Esophagus muscularis mucosa (tissue), 4 donors: ENCODE measurements at places on chromosomes 6 and 20.

DNA sequence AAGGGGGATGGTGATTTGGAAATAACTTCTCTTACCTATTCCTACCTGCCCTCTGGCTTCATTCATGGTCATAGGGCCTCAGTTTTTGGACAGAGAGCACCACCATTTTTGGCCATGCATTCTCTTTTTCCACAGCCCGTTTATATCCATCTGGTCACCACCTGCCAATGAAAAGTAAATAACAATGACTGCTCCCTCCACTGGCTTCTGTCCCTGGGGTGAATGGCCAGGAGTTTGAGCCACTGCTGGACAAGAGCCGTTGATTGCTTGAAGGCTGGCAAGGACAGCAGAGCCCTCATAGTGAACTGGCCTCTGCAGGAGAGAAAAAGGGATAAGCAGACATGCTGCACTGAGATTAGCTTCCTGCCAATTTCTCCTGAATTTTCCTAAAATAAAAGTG, 261.8 kb downstream of the ADGB start:
- peaks cover 6% of the 10 kb centered on the region for H3K4me1 ChIP-seq
- DNase-seq, result no peak
- no peaks in the 10 kb centered on the region for H3K27me3 ChIP-seq
- no peak overlapping the region for H3K4me3 ChIP-seq
- no peak overlapping the region for H3K27ac ChIP-seq

GRCh38 chr20:45372646-45373352, 5.3 kb downstream of the TP53TG5 start:
- DNase-seq, result peak; percentile 89
- peaks cover 22% of the 10 kb centered on the region for H3K4me1 ChIP-seq
- H3K4me3 ChIP-seq, result peak overlapping the region; percentile 65
- no peaks in the 10 kb centered on the region for H3K27me3 ChIP-seq
- H3K27ac ChIP-seq, result peak overlapping the region; percentile 87

DNA sequence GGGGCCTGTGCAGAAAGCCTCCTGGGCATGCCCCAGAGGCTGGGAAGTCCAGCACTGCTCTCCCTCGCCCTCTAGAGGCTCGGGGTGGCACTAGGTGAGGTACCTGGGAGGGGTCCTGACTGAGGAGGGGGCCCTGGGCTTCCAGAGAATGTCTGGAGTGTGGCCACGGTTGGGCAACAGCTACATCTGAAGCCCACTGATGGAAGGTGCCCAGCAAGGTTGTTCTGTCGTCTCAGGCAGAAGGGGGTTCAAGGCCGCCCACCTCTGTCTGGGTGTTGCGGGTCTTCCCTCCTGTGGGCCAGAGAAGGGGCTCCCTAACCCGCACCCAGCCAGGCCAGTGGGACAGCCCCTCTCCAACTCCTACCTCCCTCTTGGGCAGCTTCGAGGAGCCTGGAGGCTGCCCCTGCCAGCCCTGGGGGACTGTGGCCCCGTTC, 11.4 kb upstream of the VEGFA start:
- no peaks in the 10 kb centered on the region for H3K27me3 ChIP-seq
- DNase-seq, result no peak
- no peak overlapping the region for H3K4me3 ChIP-seq
- H3K36me3 ChIP-seq, result no peaks in the 10 kb centered on the region

DNA sequence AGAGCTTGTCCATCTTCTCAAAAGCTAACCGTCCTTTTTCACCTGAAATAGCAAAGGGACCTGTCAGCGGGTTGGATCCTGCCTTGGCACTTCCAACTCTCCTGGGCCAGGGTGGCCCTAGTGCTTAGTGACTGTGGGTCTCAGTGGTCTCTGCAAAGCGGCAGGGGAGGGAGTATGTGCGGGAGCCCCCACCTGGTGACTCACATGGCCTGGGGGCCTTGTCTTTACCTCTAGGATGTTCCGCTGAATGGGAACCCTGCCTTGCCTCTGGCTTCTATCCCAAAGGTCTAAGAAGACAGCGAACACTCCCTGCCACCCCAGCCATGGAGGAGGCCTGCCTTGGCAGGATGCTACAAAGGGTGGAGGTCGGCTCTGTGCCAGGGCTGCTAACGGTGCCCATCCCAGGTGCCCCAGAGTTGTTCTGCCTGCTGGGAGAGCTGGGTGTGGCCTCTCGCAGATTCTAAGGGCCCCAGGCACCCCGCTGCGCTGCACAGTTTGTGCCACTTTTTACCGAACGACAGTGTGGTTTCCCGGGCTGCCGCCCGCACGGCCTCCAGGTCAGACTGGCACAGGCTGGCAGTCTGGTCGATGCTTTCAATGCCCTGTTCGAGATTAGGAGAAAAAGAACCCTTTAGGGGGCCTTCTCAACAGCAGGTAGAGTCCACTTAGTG, 77.2 kb downstream of the PTPN1 start:
- no peak overlapping the region for H3K4me3 ChIP-seq
- no peak overlapping the region for H3K27ac ChIP-seq
- H3K27me3 ChIP-seq, result no peaks in the 10 kb centered on the region
- H3K4me1 ChIP-seq, result peaks cover 8% of the 10 kb centered on the region
- H3K36me3 ChIP-seq, result peaks cover 69% of the 10 kb centered on the region

- H3K27ac ChIP-seq, result no peak overlapping the region
- no peak for DNase-seq
- H3K36me3 ChIP-seq, result no peaks in the 10 kb centered on the region
- no peak overlapping the region for H3K4me3 ChIP-seq
These were observed 74.0 kb upstream of the SULF2 start for GRCh38 chr20:47859278-47859677.

DNA sequence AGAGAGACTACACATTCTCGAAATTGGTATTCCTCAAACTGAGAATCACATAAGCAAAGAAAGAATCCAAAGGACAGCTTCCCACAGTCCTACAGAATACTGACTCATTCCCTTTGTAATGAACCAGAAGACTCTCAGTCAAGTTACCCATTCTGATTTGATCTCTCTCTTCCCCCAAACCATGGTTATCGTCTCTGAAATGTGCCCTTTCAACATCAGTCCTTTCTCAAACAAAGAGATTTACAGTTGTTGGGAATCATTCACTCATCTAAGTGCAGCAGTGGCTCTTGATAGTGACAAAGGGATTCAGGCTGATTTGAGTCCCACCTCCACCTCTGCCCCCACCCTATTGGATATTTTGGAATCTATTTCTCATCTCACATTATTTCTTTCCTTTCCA, 15.0 kb upstream of the RSPO3 start:
- no peaks in the 10 kb centered on the region for H3K36me3 ChIP-seq
- peaks cover 18% of the 10 kb centered on the region for H3K4me1 ChIP-seq
- H3K4me3 ChIP-seq, result no peak overlapping the region
- no peak for DNase-seq
- no peaks in the 10 kb centered on the region for H3K27me3 ChIP-seq

DNA sequence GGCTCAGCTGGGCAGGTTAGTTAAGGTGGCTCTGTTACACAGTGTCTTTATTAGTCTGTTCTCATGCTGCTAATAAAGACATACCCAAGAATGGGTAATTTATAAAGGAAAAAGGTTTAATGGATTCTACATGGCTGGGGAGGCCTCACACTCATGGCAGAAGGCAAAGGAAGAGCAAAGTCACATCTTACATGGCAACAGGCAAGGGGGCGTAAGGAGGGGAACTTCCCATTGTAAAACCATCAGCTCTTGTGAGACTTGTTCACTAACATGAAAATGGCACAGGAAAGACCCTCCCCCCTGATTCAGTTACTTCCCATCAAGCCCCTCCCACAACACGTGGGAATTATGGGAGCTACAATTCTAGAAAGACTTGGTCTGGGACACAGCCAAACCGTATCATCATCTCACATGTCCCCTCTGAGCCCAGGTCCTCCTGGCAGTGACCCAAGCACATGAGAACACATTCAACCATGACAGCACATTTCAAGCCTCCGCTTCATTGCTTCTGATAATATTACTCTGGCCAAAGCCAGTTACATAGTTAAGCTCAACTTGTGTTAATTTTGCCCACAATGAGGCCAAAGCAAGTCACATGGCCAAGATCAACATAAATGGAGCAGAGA, 383.9 kb downstream of the PLCB1 start:
- H3K27me3 ChIP-seq, result no peaks in the 10 kb centered on the region
- no peaks in the 10 kb centered on the region for H3K36me3 ChIP-seq
- H3K4me1 ChIP-seq, result no peaks in the 10 kb centered on the region

- no peak overlapping the region for H3K27ac ChIP-seq
- DNase-seq, result no peak
- no peak overlapping the region for H3K4me3 ChIP-seq
- no peaks in the 10 kb centered on the region for H3K27me3 ChIP-seq
- H3K36me3 ChIP-seq, result no peaks in the 10 kb centered on the region
- no peaks in the 10 kb centered on the region for H3K4me1 ChIP-seq
These were observed 134.6 kb upstream of the EEF1E1 start for GRCh38 chr6:8236956-8237355.

- peaks cover 12% of the 10 kb centered on the region for H3K4me1 ChIP-seq
- no peaks in the 10 kb centered on the region for H3K27me3 ChIP-seq
- no peak overlapping the region for H3K27ac ChIP-seq
- DNase-seq, result no peak
- peaks cover 87% of the 10 kb centered on the region for H3K36me3 ChIP-seq
These were observed 47.1 kb downstream of the STX7 start for GRCh38 chr6:132465530-132466485.

GRCh38 chr6:158999154-158999665, 792 bp downstream of the RSPH3 start:
- peak overlapping the region; percentile 91 for H3K27ac ChIP-seq
- H3K27me3 ChIP-seq, result no peaks in the 10 kb centered on the region
- H3K4me3 ChIP-seq, result peak overlapping the region; percentile 74

DNA sequence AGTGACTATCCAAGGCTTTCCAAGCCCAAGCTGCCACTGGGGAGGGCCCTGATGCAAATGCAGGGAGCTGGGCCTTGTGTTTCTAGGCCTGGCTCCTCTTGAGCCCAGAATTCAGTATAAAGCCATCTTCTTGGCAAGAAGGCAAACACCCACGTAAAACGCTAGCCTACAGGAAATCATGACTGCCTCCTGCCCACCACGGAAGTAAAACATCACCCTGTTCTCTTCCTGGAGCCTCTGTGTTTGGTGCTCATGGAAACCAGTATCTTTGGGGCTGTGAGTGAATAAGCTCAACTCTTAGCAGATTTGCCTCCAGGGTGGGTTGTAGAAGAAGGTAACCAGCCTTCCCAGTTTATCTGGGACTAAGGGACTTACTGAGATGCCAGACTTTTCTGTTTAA, 271.0 kb downstream of the ZNF217 start:
- H3K36me3 ChIP-seq, result no peaks in the 10 kb centered on the region
- no peak for DNase-seq
- no peaks in the 10 kb centered on the region for H3K4me1 ChIP-seq
- no peak overlapping the region for H3K4me3 ChIP-seq

GRCh38 chr6:33380272-33380981, 11.2 kb upstream of the KIFC1 start:
- H3K4me1 ChIP-seq, result peaks cover 6% of the 10 kb centered on the region
- no peaks in the 10 kb centered on the region for H3K36me3 ChIP-seq
- H3K27ac ChIP-seq, result no peak overlapping the region
- no peak overlapping the region for H3K4me3 ChIP-seq

GRCh38 chr20:32648761-32649650, 24.7 kb downstream of the C20orf203 start:
- H3K4me3 ChIP-seq, result no peak overlapping the region
- peaks cover 4% of the 10 kb centered on the region for H3K4me1 ChIP-seq
- peaks cover 7% of the 10 kb centered on the region for H3K27me3 ChIP-seq
- DNase-seq, result no peak

DNA sequence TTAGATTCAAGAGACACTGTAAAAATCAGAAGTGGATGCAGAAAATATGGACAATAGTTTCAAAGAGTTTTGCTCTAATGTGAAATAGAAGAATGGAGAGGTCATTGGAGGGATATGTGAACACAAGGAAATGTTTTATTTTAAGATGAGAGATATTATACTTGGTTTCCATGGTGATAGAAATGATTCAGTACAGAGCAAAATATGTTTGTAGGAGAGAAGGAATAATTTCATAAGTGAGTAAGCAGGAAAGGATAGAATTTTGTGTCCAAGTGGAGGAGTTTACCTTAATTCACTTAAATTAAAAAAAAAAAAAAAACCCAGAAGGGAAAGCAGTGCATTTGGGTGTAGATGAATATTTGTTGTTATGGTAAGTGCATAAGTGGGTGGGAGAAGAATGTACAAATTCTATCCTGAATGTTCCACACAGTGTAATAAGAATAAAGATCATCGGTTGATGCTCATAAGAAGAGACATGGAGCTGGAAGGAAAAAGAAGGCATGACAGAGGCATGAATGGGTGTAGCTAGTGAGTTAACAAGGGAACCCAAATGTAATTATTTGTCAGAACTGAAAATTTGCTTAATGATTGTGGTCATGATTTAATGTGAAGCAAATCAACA, 688.9 kb upstream of the GJE1 start:
- H3K27me3 ChIP-seq, result no peaks in the 10 kb centered on the region
- H3K36me3 ChIP-seq, result no peaks in the 10 kb centered on the region
- H3K27ac ChIP-seq, result no peak overlapping the region
- H3K4me3 ChIP-seq, result no peak overlapping the region
- H3K4me1 ChIP-seq, result no peaks in the 10 kb centered on the region
